Adrenal gland (tissue), 19 donors: ENCODE measurements at places on chromosomes 6 and 20.

DNA sequence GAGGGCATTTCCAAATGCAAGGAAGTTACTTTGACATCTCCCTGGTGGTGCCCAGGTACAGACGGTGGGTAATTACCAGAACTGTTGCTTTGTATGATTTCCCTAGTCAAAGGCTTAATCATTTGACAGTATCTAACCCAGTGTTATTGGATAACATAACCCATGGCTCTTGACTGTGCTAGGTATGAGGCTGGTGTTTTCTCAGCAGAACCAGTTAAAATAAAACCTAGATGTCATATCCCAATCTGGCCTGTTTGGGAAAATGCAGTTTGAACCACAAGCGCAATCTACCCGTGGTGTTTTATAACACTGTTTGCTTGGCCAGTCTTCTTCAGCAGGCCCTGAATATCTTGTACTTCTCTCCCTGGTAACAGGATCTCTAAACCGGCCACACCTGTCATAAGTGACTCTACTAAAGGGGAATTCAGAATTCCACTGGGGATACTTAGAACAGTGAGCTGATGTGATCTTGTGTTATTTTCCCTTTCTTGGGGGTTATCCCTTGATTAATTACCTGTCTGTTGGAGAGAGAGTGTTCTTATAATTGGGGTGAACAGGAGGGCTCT lies 32.8 kb downstream of the PPP1R14C start:
- DNase-seq = no peak

DNA sequence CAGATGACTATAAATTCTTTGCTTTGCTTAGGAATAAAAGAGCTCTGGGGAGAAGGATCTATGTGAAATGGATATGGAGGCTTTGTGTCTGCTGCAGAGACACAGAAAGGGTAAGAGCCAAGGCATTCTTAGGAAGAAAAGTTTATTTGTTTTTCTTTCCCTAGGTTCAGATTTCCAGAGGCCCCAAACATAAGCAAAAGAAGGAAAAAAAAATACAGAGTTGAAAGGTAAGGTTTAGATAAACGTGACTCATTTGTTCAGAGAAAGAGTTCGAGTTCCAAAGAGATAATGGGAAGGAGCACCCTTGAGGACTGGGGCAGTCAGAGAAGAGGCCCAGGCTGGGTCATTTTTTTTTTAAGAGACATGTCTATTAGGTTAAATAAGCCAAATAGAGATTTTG lies 27.4 kb upstream of the BMP5 start:
- no peak for DNase-seq

DNA sequence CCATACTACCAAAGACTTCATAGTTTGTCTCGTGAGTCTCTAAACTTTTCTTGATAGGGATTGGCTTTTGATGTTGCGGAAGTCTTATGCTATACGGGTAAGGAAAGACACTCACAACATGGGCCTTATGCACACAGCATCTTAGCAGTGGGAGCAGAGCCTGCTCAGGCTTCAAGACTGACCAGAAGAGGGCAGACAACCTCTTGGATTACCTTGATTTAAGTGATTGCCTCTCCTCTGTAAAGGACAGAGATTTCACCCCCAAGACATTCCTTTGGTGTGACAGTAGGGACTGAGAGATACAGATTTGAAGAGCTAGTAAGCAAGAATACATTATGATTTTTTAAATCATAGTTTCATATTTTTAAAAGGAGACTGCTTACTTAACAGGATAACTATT lies 71.0 kb upstream of the SAMD3 start:
- DNase-seq = no peak

- DNase-seq = no peak
These were observed 735.4 kb downstream of the CBLN4 start for GRCh38 chr20:55269913-55270312.

DNA sequence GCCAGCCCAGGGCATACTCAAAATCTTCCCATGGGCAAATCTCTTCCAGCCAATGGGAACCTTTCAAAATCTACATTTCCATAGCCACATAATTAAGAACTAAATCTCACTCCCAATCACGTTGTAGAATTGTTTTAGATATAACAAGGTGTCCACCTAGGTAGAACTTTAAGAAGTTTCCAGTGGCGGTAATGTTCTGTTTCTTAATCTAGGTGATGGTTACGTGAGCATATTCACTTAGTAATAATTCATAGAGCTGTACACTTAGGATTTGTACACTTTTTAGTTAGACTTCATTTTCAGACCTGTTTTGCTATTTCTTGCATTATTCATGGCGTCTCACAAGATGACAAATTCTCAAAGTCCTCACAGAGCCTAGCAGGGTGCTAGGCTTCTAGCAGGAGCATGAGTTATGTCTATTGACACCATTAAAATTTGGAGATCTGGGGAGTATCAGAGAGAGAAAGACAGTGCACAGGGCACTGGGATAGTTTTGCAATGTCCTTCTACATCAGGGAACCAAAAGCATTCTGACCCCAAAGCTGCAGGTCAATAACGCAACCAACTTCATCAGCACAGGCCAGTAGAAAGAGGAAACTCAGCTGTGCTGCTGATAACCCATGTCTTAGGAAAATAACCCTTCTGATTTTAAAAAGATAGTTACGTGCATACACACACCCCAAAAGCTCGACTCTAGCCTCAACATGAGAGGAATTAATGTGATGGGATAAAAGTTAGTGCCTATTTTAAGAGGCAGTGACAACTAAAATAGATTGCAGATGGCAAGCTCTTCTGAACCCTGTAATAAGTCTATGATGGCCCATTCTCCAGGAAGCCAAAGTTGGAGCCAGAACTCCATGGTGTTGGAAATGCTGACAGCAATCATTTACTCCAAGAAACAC lies 518.1 kb upstream of the JARID2 start:
- DNase-seq = peak; percentile 43

GRCh38 chr20:1663917-1664316 lies 6.3 kb upstream of the SIRPG start:
- no peak for DNase-seq

- DNase-seq = no peak
These were observed 9.0 kb downstream of the PAK5 start for GRCh38 chr20:9829835-9830234.

GRCh38 chr6:16238057-16238962 lies at the start of gene GMPR:
TSS of gene GMPR (plus strand) at chr6:16238587. CDS start at chr6:16238694, 107 bp downstream.
- DNase-seq = peak; percentile 87

- DNase-seq = no peak
These were observed 664.2 kb downstream of the QKI start for GRCh38 chr6:164078532-164079274.

DNA sequence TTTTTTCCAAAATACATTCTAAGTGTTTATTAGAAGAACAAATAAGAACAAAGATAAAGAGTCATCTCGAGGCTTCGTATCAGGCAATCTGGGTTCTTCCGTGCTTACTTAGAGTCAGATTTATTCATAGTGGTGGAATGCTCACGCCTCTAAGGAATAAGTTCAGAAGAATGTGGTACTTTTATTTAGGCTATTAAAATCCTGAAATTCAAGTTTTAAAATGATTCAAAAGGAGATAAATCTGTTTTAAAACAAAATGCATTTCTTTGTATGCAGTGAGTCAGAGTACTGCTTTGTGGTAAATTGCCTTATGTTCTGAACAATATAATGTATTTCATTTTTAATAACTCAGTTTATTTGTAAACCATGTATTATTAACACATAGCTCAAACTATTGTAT lies 89.1 kb downstream of the FUT9 start:
- no peak for DNase-seq

DNA sequence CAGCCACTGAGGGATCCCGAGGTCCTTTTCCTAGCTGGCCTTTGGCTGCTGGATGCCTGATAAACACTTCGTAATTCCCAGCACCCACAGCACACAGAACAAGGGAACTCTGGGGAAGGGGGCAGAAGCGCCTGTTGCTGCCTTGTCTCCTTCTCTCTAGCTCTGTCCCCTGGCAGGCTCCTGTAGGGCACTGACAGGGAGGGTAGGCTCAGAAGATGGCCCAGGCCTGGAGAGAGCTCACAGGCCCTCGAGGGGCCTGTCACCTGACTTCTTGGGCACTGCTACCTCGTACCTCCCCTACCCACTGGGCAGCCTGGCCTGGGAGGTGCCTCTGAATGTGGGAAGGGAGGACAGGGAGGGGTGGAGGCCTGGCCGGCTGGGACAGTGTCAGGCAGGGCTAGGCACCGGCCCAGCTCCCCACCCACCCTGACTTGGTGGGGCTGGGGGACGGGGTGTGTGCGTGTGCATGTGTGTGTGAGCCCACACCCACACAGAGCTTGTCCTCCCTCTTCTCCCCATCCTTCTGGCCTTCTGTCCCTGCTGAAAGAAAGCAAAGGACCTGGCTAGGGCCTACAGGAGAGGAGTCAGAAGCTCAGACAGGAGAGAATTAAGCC lies 18.1 kb downstream of the C6orf132 start:
- no peak for DNase-seq
